Fibroblast of pulmonary artery (primary cell): ENCODE measurements at places on chromosomes 6 and 20.
A peak's percentile ranks its signal among the peaks of the same experiment; 100 is the strongest.

- peak; percentile 81 for DNase-seq
Observed at GRCh38 chr6:166106076-166106686, 61.5 kb downstream of the TBXT start.

DNA sequence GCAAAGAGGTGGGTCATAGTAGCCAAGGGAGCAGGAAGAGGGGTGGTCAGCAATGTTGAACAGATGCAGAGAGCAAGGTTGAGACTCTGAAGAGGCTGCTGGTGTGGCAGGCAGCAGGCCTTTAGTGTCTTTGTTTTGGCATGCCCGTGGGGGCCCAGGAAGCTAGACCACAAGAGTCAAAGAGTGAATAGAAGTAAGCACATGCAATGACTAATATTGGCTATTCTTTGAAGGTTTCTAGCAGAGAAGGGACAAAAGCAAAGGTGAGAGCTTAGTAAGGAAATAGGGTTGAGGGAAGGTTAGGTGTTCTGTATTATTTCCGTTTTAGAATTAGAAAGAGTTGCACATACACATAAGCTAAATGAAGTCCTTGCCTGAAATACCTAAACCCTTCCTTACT, 18.8 kb downstream of the TDRD6 start:
- DNase-seq, result no peak

- no peak for DNase-seq
Observed at GRCh38 chr20:4151991-4152695, 136.8 kb upstream of the RNF24 start.

DNA sequence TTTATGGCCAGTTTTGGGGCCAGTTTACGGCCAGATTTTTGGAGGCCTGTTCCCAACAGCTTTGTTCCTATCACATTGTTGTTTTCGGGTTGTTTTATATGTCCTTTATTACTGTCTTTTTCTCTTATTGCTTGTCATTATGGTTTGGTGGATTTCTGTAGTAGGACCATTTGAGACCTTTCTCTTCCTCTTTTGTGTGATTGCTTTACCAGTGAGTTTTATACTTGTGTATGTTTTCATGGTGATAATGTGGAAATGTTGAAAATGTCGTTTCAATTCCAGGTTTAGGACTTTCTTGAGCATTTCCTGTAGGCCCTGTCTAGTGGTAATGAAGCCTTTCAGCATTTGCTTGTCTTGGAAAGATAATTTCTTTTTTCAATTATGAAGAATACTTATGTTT, 17.8 kb downstream of the HLA-B start:
- DNase-seq, result no peak

- DNase-seq, result no peak
Observed at GRCh38 chr6:15337582-15337981, 91.7 kb downstream of the JARID2 start.

GRCh38 chr6:17679726-17680125, 27.0 kb downstream of the NUP153 start:
- no peak for DNase-seq

DNA sequence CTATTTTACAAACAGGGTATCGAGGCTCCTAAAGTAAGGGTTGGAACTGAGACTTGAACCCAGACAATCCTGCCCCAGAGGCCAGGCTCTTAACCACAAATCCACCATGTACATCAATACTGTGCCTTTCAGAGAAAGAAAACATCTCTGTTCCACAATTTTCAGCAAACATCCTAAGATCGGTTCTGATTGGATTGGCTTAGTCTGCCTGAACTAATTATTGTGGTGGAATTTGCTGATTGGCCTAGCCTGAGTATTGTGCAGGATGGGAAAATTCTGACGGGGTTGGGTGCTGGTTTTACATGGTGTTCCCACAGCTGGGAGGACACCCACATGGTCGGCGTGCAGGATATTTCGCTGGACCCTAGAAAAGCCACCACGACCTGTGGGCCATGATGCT, at the start of gene CLPSL1:
CLPSL1 (plus strand) TSS at position 301 of the 400 bp plus-strand sequence; CDS start at position 393, 92 bp downstream.
- no peak for DNase-seq

DNA sequence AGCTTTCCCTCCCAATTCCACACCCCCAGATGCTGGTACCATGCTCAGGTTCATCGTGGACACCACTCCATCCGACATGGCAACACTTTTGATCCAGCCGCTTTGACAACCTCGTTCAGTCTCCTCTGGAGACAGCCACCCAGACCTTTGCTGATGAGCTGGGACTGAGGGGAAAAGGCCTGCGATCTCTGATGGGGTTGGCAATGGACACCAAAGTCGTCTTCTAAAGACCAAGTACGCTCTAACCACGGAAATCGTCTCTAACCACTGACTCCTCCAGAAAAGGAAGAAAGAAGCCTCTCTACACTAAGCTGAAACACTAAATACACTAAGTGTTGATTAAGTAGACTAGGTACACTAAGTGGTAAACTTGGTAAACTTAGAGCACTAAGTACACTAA, 26.1 kb upstream of the HLA-E start:
- DNase-seq, result no peak

GRCh38 chr20:56352345-56353055, 6.3 kb upstream of the FAM210B start:
- no peak for DNase-seq

- DNase-seq, result no peak
Observed at GRCh38 chr6:149473080-149474052, 11.4 kb downstream of the ZC3H12D start.

DNA sequence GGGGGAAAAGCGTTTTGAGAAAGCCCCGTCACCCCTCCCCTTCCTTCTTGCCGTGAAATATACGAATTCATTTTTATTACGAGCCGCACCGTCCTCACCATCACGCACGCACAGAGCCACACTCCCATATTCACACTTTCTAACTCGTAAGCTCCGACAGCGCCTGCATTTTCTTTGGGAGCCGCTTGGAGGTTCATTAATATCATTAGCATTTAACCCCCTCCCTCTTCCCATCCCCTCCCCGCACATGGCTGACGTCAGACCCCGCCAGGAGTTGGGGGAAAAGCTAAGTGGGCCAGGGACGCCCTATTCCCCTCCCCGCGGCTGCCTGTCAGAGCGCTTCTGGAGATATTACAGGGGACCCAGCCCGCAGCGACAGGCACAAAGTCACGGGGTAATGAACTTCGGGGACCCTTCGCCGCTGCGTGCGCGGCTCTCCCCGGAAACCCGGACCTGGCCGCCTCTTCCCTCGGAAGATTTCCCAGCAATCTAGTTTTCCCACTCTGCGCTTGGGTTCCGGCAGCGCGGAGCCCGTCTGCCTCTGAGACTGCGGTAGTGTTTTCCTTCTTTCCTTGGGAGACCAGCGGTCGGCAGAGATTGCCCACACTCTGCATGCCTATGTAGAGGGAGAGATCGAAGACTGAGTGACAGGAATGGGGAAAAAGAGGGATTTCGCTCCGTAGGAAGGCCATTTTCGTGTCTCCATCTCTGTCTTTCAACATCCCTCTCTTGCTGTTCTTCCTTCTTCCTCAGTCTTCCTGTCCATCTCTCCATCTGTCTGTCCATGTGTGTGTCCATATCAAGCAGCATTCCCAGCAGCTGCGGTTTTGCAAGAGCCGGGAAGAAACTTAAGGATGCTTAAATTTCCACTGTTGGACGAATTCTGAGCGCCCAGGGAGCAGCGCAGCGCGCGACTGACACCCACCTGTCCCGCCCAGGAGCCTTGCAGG, at the start of gene NR2E1:
NR2E1 (plus strand) TSS at position 309 of the 950 bp plus-strand sequence. CDS start 744 bp downstream, outside the sequence.
- no peak for DNase-seq

DNA sequence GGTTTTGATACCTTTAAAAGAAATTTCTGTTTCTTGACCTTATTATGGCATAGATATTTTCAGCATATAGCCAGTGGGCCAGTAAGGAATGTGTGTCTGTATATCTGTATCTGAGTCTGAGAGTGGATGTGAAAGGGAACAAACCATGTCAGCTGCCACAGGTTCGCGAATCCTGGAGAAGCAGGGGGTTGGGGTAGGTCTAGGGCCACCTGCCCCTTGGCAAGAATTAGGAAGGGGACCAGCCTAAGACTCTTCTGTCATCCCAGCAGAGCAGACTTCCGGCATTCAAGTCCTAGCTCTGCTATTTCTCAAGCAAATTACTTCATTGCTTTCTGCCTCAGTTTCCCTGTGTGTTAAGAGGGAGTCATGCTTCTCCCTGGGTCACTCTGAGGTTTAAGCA, 180.3 kb upstream of the SNX9 start:
- no peak for DNase-seq

- no peak for DNase-seq
Observed at GRCh38 chr6:168343239-168344150, 23.9 kb upstream of the DACT2 start.

DNA sequence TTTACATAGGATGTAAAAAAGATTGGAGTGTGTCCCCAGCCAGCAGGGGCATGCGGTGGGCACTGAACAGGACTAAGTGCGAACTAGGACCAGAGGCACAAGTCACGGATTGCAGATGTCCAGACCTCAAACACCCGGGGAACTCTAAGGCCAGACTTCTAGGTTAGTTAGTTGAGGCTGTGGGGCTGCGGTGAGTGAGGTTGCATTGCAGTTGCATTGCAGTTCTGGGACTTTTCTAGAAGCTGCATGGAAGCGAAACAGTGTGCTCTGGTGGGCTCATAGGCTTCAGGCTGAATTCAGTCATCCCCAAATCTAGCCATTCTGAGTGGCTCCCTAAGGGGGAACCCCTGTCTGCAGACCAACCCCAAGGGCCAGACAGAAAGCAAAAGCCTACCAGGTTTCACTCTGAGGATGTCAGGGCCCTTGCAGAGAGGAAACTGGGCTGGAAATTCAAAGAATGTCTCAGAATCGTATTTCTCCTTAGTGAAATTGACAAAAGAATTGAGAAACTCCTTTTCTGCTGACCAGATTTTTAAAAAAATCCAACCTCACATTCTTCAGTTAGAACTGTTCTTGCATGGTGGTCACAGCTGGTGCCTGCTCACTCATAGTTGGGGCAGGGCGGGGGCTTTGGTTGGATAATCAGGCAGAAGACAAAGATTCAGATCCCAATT, 182.8 kb downstream of the ZDHHC14 start:
- no peak for DNase-seq

DNA sequence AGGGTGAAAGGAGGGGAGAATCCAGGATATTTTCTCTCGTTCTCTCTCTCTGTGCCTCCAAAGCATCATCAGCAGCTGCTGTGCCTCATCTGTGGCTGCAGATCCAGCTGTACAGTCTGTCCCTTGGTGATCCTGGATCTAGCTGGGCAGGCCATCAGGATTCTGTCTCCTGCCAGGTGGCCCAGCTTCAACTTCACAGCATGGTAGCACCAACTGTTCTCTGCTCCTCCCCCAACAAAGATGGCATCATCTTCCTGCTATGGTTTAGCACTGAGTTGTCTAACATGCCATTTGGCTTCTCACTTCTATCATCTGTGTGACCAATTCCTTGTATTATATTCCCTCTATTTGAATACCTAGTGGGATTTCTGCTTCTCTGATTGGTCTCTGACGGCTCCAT, 28.6 kb upstream of the ARFGEF2 start:
- DNase-seq, result no peak

GRCh38 chr6:36245572-36246061, 24.2 kb upstream of the PNPLA1 start:
- DNase-seq, result no peak

- peak; percentile 83 for DNase-seq
Observed at GRCh38 chr6:119148098-119148824, 69.8 kb upstream of the FAM184A start.

DNA sequence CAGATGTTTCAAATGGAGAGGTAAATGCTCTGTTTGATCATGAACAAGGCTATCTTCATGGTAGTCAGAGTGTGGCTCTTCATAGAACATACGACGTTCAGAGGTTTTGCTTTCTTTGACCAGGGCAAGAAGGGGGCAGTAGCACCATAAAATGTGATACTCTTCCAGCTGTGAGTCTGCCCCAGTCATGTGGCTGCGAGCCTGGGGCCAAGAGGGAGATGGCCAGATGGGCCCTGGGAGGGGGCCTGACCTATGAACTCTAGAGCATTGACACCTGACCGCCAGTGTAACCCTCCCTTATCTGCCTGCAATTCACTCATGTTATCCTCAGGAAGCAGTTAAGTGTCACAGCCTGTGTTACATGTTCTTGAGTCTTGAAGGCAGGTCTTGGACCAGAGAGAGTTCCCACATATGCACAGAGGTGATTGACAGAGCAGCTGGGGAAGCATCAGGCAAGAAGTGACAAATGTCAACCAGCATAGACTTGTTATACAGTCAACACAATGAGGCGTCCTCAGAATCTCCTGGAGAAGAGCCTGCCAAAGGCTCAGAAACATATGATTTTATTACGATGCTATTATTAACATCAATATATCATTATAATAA, 55.0 kb downstream of the SCML4 start:
- no peak for DNase-seq

DNA sequence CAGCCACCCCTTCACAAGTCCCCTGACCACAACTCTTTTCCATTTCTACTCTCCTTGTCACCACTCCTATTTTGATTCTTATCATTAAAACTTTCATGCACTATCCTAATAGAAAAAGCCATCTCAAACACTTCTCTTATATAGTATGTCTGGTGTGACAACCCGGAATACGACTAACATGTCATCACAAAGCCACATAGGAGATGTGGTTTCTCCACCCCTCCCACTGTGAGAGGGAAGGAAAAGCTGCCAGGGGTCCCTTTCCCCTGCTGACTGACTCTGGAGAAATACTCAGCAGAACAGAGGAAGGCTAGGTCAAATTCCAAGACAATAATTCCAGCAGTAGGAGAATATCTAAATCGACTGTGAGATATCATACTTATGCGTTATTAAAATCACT, 193.0 kb upstream of the KCNK16 start:
- DNase-seq, result no peak

GRCh38 chr6:28747631-28748157, 176.1 kb downstream of the TRIM27 start:
- peak; percentile 63 for DNase-seq

GRCh38 chr6:73792738-73793137, 96.7 kb downstream of the CD109 start:
- peak; percentile 53 for DNase-seq

GRCh38 chr6:87182321-87182720, 27.0 kb downstream of the ZNF292 start:
- DNase-seq, result no peak

DNA sequence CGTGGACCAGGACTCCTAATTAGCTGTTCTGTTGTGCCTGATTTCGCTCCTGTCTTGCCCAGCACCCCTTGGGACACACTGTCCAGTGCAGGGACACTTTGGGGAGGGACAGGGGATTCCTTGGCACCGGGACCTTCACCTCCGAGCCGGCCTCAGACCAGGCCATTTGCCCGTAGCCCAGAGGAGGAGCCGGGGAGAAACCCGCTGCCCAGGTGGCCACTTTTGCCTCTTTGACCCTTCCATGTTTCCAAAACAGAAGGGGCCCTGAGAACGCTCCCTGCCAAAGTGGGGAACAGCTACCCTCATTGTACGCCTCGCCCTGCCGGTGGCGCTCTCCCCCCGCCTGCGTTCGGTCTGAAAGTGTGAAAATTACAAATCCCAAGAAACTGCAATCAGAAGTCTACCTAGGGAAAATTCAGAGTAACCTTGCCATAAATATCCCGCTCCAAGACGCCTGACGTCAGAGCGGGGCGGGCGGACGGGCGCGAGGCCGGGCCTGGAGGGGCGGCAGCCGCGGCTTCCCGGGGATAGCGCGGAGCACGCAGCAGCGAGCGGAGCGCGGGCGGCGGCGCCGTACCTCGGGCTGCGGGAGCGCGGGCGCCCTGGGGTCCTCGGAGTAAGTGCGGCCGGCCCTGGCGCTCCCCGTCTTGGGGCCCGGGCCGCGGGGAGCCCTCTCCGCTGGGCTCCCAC, at the start of gene DAAM2:
DAAM2 (plus strand) TSS at position 527 of the 690 bp plus-strand sequence. CDS start 63,927 bp downstream, outside the sequence.
- DNase-seq, result peak; percentile 52
